ENCODE measurements at places on chromosomes 11 and 22. TPM values are rescaled to one million over a fixed set of nuclear protein-coding genes. Genes with fewer than 3 reads are reported as not detected.

SMC1B gene
- under 0.01 TPM for total RNA-seq

CABP7 gene
- not detected for total RNA-seq

C11orf97 gene
- total RNA-seq = not detected

GGTLC3 gene
- total RNA-seq = not detected

C11orf52 gene
- 0.25 TPM for total RNA-seq
